ENCODE measurements at places on chromosomes 11 and 22.

- no peak for DNase-seq
Measured at GRCh38 chr11:101863361-101863760, 51.4 kb upstream of the CEP126 start.

- DNase-seq, result no peak
Measured at GRCh38 chr11:7964873-7965272, 374 bp downstream of the NLRP10 start.

DNA sequence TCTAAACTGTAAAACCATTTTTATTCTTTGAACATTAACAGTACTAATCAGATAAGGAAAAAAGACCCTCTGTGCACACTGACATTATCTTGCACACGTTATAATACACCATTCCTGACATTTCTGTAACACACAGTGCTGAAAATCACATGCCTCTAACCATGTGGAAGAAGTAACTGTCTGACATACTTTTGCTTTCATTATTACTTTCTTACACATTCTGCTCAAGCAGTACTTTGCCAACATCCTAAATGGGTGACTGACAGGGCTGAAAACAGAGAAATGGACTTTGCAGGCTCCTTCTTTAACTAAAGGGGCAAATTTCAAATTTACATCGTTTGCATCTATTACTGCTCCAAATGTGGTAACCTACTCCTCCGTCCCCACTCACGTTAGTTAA is 22.8 kb upstream of the TP53AIP1 start:
- DNase-seq, result no peak

GRCh38 chr11:110169738-110170137 is 76.5 kb downstream of the ZC3H12C start:
- DNase-seq, result no peak

DNA sequence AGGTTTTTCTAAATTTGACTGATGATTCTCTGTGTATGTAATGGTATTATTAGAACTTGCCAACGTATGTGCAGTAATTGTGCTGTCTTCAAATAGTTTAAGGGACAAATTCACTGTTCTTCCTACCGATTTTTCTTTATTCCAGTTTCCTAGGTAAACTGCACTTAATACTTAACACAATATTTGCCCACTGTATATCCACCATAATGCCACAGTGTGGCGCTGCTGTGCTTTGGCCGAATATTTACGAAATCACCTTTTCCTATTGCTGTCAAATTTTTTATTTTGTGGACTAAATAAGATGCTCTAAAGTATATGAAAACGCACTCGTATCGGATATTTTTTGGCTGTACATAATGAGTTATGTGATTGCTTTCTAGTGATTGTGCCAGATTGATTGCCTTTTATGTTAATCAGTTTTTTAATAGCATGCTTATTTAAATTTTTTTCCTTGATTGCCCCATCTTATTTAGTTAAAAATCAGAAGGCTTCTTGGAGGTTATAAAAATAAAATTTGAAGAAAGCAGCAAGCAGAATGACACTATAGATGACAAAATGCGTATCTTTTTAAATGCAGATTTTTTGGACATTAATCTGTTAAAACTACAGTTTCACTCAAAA is 10.5 kb downstream of the AASDHPPT start:
- DNase-seq, result peak; percentile 3

DNA sequence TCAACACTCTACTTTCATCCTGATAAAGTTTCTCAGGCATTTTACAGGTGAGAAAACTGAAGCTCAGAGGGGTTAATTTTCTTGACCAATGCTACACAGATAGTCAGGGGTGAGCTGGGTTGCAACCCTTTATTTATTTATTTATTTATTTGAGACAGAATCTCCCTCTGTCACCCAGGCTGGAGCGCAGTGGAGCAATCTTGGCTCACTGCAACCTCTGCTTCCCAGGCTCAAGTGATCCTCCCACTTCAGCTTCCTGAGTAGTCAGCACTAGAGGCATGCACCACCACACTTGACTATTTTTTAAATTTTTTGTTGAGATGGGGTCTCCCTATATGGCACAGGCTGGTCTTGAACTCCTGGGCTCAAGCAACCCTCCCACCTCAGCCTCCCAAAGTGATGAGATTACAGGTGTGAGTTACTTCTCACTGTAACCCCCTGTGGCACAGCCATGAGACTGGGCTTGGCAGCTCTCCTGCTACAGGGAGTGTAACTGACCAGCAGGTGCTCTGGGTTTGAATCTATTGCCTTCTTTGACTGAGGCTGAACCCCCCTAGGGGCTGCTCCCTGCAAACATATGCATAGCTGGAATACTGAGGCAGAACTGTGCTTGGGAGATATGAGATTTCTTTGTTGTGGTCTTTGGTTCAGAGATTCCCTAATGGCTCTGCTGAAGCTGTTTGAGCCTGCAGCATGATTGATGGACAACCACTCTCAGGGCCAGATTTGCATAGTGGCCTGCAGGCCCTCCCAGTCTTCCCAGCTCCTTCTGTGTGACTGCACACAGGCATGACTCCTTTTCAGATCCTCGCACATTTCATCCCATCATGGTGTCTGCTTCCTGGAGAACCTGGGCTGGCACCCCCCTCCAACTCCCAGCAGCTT is 6.1 kb downstream of the C11orf96 start:
- no peak for DNase-seq

DNA sequence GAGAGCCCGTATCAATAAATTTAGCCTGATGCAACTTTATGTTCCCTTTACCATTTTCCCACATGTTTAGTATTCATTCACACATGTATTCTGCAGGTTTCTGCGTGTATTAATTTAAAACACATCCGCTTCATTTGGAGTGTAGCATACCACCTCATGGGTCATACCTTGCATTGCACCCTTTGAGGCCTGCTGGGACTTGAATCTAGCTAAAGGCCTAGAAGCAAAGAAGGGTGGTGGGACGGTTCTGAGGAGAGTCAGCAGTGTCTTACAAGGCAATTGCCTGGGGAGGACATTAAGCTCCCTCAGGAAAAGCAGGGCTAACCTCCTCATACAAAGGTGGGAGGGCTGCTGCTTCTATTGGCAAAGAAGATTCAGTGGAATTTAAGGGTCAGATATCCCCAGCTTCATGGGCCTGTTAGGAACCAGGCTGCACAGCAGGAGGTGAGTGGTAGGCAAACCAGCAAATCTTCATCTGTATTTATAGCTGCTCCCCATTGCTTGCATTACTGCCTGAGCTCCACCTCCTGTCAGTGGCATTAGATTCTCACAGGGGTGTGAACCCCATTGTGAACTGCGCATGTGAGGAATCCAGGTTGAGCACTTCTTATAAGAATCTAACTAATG is 15.9 kb upstream of the SNX19 start:
- DNase-seq, result no peak

- DNase-seq, result no peak
Measured at GRCh38 chr11:117535201-117535849, 207.7 kb downstream of the CEP164 start.

GRCh38 chr11:16902781-16903378 is 111.3 kb downstream of the PLEKHA7 start:
- peak; percentile 28 for DNase-seq

GRCh38 chr11:75435571-75435925 is 2.5 kb upstream of the KLHL35 start:
- no peak for DNase-seq

DNA sequence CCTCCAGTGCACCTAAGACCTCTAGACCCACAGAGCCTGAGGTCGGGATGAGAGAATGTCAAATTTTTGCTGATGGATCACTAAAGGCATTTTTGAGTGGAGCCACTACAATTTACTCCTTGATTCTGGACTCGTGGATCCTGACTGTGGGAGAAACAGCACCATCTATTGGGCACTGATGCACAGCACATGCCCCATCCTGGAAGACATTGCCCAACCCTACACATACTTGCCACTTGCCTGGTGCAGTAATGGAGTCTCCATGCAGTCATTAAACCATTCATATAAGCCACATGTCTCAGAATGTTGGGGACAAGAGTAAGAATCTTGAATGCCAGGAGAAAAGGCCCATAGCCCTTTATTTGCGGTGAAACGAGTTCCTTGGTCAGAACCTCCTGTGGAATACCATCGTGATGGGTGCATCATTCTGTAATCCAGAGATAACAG is 103.9 kb downstream of the GGTLC2 start:
- peak; percentile 17 for DNase-seq

- DNase-seq, result no peak
Measured at GRCh38 chr22:27518531-27519340, 282.8 kb downstream of the MN1 start.

DNA sequence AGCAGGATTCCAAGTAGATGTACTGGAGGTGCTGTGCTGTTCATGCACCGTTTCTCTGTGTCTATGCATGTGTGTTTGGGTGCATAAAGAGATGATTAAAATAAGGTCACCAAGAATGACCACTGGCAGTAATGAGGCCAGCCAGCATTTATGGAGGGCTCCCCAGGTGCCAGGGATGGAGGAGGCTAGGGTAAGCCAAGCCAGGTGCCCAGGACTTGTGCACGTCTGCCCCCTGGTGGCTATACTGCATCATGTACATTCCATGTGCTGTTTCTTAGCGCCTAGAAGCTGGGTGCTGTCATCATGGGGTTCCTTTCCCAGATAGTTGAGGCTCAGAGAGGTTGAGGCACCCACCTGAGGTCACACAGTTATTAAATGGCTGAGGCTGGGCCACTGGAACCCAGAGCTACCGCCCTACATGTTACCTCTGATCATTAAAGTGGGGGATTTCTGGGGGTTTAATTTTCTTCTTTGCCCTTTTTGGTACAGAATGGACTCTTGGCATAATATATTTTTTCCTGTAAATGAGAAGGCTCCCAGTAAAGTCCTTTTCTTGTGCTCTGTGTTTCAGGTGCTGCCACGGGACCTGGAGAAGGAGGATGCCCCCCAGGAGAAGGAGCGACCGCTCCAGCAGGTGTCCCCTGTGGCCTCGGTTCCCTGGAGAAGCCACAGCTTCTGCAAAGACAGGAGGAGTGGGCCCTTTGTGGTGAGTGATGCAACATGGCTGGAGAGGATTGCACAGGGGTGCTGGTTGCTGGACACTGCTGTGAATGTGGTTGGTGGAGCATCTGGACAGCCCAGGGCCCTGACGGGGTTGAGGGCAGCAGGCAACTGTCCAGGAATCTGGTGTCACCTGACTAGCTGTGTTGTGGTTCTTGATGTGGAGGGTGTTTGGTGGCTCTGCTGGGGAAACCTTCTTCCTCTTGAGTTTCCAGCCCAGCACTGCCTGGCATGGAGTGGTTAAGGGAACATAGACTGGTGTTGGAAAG is 96.4 kb downstream of the KIAA1671 start:
- peak; percentile 76 for DNase-seq

- DNase-seq, result no peak
Measured at GRCh38 chr11:57483562-57483918, 23.2 kb downstream of the RTN4RL2 start.

DNA sequence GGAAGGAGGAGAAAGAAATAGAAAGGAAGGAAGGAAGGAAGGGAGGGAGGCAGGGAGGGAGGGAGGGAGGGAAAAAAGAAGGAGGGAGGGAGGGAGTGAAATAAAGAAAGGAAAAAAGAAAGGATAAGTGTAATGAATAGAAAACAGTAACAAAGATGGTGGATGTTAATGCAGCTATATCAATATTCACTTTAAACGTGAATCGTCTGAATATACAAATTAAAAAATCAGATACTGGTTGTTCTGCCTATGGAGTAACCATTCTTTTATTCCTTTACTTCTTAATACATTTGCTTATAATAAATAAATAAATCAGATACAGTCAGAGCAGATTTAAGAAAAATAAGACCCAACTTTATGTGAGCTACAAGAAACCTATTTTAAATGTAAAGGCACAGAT is 1520.4 kb downstream of the TBC1D22A start:
- no peak for DNase-seq

- DNase-seq, result no peak
Measured at GRCh38 chr22:39954584-39955055, 5.6 kb upstream of the TMA7B start.

- DNase-seq, result no peak
Measured at GRCh38 chr11:124405581-124405980, 6.8 kb upstream of the OR8B3 start.

DNA sequence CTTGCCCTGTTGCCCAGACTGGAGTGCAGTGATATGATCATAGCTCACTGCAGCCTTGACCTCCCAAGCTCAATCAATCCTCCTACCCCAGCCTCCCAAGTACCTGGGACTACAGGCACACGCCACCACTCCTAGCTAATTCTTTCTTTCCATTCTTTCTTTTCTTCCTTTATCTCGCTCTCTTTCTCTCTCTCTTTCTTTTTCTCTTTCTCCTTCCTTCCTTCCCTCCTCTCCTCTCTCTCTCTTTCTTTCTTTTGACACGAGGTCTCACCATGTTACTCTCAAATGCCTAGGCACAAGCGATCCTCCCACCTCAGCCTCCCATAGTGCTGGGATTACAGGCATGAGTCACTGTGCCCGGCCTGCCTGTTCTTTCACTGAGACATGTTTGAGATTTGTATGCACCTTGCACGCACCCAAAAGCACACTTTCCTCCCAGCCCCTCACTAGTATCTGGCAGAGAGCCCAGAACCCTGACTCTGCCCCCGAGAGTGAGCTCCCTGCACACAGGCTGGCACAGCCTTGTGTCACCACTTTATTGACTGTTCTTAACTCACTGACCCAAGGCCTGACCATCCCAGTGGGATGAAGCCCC is 56.8 kb downstream of the CD6 start:
- no peak for DNase-seq

GRCh38 chr11:13135385-13136271 is 126.5 kb downstream of the RASSF10 start:
- no peak for DNase-seq

DNA sequence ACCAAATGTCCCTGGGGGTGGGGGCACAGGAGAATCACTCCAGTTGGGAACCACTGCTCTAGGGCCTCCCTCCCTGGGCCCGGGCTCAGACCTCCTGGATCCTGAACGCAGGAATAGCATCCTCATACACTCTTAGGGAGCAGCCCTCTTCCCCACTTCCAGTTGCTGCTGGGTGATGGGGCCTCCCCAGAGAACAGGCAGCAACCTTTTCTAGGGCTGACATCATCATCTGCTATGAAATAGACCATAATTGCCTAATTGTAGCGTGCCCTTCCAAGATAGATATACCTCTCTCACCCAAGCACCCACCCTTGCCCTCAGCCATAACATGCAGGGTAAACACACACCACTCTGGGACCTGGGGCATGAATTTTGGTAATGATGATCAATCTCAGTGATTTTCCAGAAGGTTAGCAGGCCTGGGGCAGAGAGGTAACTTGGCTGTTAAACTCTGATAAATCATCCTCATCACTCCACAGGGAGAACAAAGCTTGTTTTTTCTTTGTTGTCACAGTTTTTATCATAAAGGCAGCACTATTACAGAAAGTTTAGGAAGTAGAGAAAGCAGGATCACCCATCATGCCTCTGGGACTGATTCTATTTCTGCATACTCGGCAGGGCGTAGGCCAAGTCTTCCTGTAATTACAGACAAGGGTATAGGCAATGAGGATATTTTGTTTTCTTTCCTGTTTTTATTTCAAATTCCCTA is 88.3 kb upstream of the PRDM11 start:
- DNase-seq, result no peak

- no peak for DNase-seq
Measured at GRCh38 chr11:1156506-1157340, 1.0 kb upstream of the MUC5AC start.

GRCh38 chr22:19477321-19478044 is 1.5 kb downstream of the UFD1 start:
- no peak for DNase-seq
